ENCODE measurements at places on chromosomes 4 and X.

GRCh38 chrX:127112726-127113125 is 293.2 kb downstream of the PRR32 start:
- no peak for DNase-seq

DNA sequence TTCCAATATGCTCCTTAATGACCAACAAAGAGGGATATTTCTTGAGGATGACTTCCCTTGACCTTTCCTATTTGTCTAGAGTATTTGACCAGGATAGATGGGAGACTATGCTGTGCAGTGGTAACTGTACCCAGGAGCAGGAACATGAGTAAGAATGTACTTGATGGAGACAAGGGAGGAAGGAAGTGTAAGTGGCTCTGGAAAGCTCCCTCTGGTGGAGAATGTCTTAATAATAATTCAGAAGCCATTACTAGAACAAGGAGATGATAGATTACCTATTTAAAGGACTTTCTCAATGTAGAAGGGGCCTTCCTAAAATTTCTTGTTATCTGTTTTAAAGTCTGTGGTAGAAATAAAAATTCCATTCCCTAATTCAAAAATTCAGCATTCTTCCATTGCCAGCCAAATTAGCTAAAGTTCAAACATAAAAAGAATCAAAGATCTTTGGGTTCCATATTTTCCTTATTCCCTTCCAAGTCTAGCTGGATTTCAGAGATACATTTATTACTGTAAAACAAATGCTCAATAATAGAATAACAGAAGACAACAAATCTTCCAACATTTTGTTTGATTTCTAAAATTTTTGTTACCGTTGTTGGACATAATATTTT is 83.8 kb downstream of the GRID2 start:
- peak; percentile 49 for DNase-seq

GRCh38 chr4:15873117-15873516 is 65.4 kb downstream of the FGFBP1 start:
- no peak for DNase-seq

GRCh38 chrX:93591398-93591797 is 82.0 kb downstream of the NAP1L3 start:
- DNase-seq, result no peak

DNA sequence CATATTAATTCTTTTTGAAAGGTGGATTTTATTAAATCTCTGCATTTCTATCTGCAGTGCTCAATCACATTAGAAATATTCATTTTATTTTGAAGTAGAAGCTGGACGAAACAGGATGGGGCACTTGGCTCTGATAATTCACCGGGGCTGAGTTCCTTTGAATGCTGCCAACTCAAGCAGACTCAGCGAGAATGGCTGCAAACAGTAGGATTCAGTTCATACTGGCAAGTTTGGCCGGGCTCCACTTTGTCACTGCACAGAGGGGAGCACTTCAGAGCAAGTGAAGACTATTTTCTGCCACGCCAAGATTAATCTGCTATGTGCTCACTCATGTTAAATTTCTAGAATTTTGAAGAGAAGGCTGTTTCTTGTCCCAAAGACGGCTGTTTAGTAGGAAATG is 30.7 kb upstream of the KLHL8 start:
- peak; percentile 81 for DNase-seq

- no peak for DNase-seq
These were observed 999.0 kb upstream of the ADGRL3 start for GRCh38 chr4:60201052-60201673.

- DNase-seq, result no peak
These were observed 23.2 kb downstream of the PRPS2 start for GRCh38 chrX:12814420-12814819.

DNA sequence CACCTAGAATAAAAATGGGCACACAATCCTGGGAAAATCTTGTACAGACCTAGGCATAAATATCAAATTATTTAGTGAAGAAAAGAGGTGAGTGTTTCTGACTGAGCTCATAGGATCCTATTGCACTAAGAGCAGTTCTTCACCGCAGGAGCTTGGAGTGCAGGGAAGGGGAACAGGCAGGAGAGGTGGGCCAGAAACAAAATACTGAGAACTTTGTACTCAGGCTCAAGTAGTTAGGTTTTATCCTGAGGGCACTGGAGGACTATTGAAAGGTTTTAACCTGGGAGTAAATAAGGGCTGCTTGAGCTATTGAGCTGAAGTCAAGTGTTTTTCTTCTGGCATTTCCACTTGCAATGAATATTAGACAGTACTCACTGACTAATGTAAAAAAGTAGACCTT is 12.2 kb downstream of the EPHA5 start:
- no peak for DNase-seq

DNA sequence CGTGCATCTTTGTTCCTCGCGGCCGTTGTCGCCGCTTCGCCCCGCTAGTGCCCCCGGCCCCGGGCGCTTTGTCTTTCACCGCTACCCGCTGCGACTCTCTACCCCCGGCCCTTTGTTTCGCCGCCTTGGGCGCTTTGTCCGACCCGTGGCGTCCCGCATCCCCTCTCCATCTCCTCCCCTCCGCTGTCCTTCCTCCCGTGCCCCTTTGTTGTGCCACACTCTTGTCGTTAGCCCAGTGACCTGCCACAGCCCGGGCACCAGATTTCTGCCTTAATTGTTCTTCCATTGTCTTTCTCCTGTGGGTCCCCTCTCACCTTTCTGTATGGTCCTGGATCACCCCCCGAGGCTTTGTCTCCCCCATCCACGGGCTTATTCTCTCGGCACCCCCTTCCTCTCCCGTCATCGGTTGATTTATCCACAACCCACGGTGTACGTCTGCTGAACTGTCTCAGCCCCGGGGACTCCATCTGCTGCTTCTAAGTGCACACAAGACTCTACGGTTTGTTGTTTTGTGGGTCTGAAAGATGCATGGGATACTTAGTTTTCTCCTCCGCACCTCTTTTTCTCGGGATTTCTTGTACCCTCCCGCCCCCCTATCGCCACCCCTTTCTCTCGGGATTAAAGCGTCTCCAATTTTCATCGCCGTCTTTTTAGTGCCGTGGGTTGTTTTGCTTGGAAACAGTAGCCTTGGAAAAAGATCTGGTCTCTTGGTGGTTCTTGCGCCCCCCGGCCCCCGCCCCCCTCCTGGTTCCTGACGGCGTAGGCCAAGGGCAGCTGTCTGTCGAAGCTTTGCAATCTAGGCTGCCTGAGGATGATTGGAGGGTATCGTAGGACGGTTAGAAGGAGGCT is 783 bp downstream of the RBPJ start:
- DNase-seq, result no peak

DNA sequence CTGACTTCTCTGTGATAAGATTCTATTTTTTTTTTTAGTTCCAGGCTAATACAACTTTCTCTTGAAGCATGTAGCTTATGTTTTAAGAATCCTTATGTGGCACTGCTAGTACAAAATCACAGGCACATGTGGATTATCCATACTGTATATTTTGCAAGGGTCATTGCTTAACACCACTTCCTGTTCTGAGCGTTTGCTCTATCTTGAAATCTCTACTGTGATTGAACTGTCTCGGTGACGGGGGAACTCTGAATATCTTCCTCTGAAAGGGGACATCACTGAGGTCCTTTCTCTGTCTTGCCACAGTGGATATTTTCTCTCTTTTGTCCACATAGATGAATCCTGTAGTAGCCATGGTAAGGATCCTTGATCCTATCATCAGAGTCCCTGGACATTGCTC is 2.1 kb upstream of the WFS1 start:
- DNase-seq, result no peak

Measured in NCI-H446 (cell line).